ENCODE measurements at places on chromosomes 12 and 14. TPM values are rescaled to one million over a fixed set of nuclear protein-coding genes. Genes with fewer than 3 reads are reported as not detected.

PUS7L gene
- 12.6 TPM for polyA plus RNA-seq

CLEC14A gene
- 20.9 TPM for polyA plus RNA-seq

SLC39A2 gene
- polyA plus RNA-seq: 1.3 TPM

KCNC2 gene
- 0.66 TPM for polyA plus RNA-seq

PMEL gene
- 3.5 TPM for polyA plus RNA-seq

GALNT16 gene
- 4.7 TPM for polyA plus RNA-seq

C12orf54 gene
- polyA plus RNA-seq: 0.49 TPM

PRH2 gene
- polyA plus RNA-seq: 0.23 TPM

C12orf60 gene
- 5.0 TPM for polyA plus RNA-seq

KRT74 gene
- polyA plus RNA-seq: not detected

TAS2R46 gene
- polyA plus RNA-seq: 0.22 TPM

SIX6 gene
- polyA plus RNA-seq: not detected

GLT8D2 gene
- 17.7 TPM for polyA plus RNA-seq

IL22 gene
- polyA plus RNA-seq: not detected

ABCC9 gene
- polyA plus RNA-seq: 18.0 TPM

CFAP251 gene
- 9.8 TPM for polyA plus RNA-seq

RNU4-1 gene
- not detected for polyA plus RNA-seq

PLEKHD1 gene
- 4.3 TPM for polyA plus RNA-seq

INSM2 gene
- not detected for polyA plus RNA-seq

ERP27 gene
- 31.3 TPM for polyA plus RNA-seq

TMEM119 gene
- 25.7 TPM for polyA plus RNA-seq

CLEC9A gene
- polyA plus RNA-seq: 0.19 TPM

MYF5 gene
- not detected for polyA plus RNA-seq

CKAP4 gene
- 118 TPM for polyA plus RNA-seq

DIO2 gene
- polyA plus RNA-seq: 0.52 TPM

CLEC2B gene
- 3.8 TPM for polyA plus RNA-seq

KCNMB4 gene
- 30.2 TPM for polyA plus RNA-seq

Measured in right renal pelvis (tissue), 4 donors.